B cell (primary cell): ENCODE measurements at places on chromosomes 7 and 10. TPM values are rescaled to one million over a fixed set of nuclear protein-coding genes. Genes with fewer than 3 reads are reported as not detected.

- no peak for DNase-seq
These were observed 106.8 kb downstream of the GLRX3 start for GRCh38 chr10:130243015-130243414.

DNA sequence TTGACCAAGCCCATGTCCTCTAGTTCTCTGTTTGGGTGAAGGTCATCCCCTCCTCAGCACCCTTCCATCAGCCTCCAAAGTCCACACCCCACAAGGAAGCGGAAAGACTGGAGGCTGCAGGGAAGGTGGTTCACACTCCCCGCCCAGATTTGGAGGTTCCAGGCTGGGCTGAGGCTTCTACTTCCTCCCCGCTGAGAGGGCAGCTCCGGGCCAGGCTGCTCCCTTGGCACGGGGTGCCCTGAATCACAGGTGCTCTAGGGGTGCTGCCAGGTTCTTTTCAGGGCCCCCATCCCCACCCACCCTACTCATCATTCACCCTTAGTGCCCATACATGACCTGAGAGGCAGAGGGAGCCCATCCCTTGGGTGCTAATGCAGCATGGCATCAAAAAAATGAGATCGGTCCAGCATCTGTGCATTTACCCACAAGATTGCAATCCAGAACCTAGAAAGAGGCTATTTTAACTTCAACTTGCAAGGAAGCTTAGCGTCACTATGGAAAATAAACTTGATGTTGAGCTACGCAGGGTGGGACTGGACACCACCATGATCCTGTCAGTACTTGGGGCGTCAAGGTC is 47.3 kb upstream of the ZMIZ1 start:
- no peak for DNase-seq

GRCh38 chr7:135981958-135982646 is 4.9 kb upstream of the MTPN start:
- DNase-seq = no peak

IFIT1B gene
- polyA plus RNA-seq = not detected in 2 replicates

SORCS1 gene
- not detected in 2 replicates for polyA plus RNA-seq

GRCh38 chr7:100626055-100626454 is 13.7 kb downstream of the MOSPD3 start:
- DNase-seq = no peak

KEL gene
- 0.27 and 0.48 TPM in 2 replicates for polyA plus RNA-seq

ITGB1 gene
- 28.8 and 30.8 TPM in 2 replicates for polyA plus RNA-seq

TMEM196 gene
- not detected in 2 replicates for polyA plus RNA-seq

DNA sequence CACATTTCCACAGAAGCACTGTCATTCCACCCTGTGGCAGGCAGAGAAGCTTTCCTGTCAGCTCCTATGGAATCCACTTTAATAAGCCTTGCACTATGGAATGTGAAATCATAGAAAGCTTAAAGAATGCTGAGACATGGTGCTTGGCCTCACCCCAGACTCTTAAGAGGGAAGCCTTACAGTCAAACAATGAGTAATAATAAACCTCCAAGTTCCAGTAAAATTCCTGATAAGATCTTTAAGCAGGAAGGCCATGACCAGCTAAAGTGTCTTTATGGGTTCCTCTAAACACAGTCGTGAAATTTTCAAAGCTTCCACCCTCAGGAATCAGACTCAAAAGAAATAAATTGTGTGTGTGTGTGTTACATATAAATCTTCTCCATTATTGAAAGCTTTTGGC is 11.9 kb upstream of the TEX36 start:
- no peak for DNase-seq

AGR3 gene
- polyA plus RNA-seq = not detected in 2 replicates
